ENCODE measurements at places on chromosomes 4 and X.

- no peak for DNase-seq
These were observed 29.6 kb upstream of the NKRF start for GRCh38 chrX:119635799-119636198.

DNA sequence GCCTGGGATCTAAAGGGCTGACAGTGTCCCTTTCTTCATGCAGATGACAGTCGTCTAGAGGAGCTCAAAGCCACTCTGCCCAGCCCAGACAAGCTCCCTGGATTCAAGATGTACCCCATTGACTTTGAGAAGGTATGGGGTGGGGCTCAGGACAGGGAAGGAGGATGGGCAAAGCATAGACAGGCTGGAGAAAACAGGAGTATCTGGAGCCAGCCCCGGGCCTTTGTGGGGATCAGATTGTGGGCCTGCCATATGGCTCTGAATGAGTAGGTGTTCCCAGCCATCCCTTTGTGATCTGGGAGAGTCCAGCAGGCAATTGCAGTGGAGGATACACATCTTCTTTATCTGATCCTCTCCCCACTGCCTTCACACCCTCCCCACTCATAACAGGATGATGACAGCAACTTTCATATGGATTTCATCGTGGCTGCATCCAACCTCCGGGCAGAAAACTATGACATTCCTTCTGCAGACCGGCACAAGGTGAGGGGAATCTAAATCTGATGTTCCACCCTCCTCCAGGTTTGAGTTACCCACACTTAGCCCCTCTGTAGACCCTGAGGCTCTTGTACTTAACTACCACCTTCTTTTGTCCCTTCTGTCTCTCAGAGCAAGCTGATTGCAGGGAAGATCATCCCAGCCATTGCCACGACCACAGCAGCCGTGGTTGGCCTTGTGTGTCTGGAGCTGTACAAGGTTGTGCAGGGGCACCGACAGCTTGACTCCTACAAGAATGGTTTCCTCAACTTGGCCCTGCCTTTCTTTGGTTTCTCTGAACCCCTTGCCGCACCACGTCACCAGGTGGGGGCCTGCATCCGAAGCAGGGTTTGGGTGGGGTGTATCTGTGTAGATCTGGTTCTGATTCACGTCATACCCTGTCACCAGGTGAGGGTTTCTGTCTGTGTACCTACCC, 5.8 kb upstream of the CDK16 start:
- no peak for DNase-seq

DNA sequence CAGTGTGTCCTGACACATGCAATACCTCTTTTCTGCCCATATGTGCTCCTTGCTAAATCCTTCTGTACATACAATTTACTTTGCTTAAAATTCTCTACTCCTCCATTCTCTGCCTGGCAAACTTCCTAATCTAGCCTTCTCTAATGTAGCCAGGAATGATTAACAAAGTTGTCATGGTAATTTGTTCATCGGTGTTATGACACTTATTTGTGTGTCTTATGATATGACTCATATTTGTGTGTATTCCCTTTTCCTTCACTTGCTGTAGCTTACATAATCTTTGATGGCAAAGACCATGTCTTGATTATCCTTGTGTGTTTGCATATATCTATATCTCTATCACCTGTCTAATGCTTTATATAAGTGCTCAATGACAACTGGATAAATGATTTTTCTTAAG, 133.3 kb downstream of the COL25A1 start:
- no peak for DNase-seq

GRCh38 chr4:148786699-148787098, 344.5 kb upstream of the NR3C2 start:
- no peak for DNase-seq

DNA sequence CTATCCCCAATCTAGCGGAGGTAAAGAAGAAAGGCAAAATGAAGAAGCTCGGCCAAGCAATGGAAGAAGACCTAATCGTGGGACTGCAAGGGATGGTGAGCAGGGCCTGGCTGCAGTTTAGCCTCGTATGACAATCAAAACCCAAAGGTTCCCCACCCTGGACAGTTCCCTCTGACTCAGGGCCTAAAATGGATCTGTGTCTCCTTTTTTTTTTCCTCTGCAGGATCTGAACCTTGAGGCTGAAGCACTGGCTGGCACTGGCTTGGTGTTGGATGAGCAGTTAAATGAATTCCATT, 986 bp downstream of the HDAC6 start:
- DNase-seq: no peak

- DNase-seq: no peak
These were observed 37.2 kb downstream of the EDNRA start for GRCh38 chr4:147518086-147518485.

DNA sequence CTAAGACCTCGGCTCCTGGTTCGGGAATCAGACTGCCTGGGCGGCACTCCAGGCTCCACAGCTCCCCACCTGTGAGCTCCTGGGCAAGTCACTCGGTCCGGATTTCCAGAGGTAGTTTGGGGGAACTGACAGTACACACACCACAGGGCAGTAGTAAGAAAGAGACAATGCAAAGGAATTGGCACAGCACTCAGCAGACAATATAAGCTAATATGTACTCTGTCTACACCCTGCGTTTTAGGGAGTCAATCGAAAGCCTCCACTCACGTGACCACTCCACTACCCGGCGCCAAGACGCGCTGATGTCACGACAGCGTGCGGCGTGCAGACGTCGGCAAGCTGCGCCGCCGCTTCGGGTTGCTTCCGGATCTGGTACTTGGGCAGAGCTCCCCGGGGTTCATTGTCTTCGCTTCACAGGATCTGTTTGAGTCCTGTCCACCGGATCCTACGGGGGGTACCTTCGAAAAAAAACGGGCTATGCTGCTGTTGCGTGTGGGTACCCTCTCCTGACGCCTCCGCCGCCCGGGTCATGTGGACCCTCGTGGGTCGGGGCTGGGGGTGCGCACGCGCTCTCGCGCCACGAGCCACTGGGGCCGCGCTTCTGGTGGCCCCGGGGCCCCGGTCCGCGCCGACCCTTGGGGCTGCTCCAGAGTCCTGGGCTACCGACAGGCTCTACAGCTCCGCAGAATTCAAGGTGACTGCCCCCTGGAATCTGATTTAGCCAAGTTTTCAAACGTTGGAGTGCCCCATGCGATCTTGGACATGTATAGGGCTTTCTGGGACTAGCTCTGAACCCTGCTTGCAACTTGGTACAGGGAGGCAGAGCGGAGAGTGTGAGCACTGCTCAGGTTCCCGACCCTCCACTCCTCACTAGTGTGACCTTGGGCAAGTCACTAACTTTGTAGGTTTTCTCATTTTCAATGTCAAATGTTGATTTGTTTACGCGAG, at the start of gene GUF1:
Gene GUF1 (plus strand): TSS at position 327 of the 948 bp plus-strand sequence. CDS start 203 bp downstream, at position 530.
- peak; percentile 89 for DNase-seq

GRCh38 chr4:24583451-24584210, 723 bp downstream of the DHX15 start:
- peak; percentile 60 for DNase-seq

GRCh38 chr4:13544606-13545393, 492 bp upstream of the NKX3-2 start:
- DNase-seq: peak; percentile 44

- no peak for DNase-seq
These were observed 4.0 kb downstream of the TCEAL8 start for GRCh38 chrX:103250977-103251376.

GRCh38 chrX:65607070-65607742, 60.2 kb upstream of the MSN start:
- peak; percentile 21 for DNase-seq

- DNase-seq: no peak
These were observed 628.9 kb downstream of the TLL1 start for GRCh38 chr4:166501941-166502382.

- no peak for DNase-seq
These were observed 1.2 kb downstream of the LINC00632 start for GRCh38 chrX:140710710-140711109.

DNA sequence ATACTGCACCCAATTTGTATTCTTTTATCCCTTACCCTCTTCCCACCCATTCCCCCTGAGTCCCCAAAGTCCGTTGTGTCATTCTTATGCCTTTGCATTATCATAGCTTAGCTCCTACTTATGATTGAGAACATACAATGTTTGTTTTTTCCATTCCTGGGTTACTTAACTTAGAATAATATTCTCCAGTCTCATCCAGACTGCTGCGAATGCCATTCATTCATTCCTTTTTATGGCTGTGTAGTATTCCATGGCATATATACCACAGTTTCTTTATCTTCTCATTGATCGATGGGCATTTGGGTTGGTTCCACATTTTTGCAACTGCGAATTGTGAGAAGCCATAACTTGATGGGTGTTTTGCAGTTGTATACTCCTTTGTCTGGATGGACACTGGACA, 62.8 kb downstream of the FHIP1A start:
- DNase-seq: no peak

DNA sequence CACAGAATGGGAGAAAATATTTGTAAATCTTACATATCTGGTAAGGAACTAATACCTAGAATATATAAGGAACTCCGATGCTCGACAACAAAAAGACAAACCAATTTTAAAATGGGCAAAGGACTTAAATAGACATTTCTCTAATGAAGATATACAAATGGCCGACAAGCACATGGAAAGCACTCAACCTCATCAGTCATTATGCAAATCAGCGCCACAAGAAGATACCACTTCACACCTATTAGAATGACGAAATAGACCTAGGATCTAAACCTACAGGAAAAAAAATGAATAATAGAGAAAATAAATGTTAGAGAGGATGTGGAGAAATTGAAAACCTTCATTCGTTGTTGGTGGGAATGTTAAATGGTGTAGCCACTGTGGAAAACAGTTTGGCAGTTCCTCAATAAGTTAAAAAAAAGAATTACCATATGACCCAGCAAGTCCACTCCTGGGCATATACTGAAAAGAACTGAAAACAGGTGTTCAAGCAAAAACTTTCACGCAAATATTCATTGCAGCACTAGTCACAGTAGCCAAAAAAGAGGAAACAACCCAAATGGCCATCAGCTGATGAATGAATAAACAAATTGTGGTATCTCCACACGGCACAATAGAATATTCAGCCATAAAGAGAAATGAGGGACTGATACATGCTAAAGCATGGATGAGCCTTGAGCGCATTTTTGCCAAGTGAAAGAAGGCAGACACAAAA, 57.3 kb upstream of the WDR19 start:
- DNase-seq: no peak

DNA sequence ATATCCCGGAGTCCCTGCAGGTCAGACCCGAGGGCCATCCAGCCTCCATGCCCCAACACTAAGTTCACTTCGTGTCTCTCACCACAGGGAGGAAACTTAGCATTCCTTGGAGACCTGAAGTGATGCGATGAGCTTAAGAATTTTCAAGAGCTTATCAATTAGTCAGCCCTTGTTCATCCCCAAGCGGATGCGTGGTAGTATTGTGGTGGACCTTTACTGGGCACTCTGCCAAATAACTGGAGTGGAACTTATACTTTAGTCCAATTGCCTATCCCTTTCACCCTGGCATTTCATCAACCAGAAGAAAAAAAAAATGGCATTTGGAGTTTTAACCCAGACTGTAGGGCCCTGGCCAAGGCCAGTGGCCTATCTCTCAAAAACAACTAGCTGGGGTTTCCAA, 137.1 kb downstream of the RELL1 start:
- no peak for DNase-seq

- DNase-seq: no peak
These were observed 117.6 kb upstream of the CBLL2 start for GRCh38 chrX:22155126-22155525.

GRCh38 chrX:150774798-150775568, 81.8 kb downstream of the MTMR1 start:
- DNase-seq: no peak

- no peak for DNase-seq
These were observed 243.1 kb upstream of the GPC4 start for GRCh38 chrX:133658293-133658911.

DNA sequence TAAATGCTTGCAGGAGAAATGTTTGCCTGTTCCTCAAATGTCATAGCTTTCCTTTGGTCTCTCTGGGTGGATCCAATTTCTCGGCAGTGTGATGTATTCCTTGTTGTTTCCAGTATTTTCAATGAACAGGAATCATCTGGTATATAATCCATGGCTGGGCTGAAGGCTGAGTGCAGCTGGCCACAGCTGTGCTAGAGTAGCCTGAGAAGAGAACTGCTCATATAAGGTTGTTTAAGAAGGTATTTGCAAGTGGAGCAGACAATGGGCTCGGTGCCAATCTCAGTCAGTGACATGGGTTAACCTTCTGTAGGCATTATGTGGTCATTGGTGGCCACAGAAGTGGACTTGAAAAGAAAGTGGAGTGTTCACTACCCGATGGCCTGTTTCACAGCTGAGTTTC, 390.3 kb downstream of the SPRY1 start:
- no peak for DNase-seq

DNA sequence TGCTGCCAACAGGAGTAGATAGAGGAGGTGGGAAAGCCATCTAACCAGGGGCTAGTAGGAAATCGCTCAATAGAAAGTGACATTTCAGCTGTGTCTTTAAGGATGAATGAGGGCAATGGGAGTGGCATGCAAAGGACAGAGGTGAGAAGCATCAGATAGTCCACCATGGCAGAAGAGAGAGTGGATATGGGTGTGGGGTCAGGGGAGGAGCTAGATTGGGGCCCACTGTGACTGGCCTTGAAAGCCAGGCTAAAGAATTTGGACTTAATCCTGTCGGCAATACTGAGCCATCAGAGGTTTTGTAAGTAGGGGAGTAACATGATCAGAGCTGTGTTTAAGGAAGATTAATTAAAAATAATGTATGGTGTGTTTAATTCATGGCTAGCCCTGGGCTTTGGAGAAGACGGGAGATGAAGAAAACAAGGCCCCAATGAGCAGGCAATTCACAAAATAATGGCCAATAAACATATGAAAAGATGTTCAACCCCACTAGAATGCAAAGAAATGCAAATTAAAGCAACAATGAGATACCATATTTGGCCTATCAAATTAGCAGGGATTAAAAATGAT, 98.1 kb upstream of the PJA1 start:
- no peak for DNase-seq

DNA sequence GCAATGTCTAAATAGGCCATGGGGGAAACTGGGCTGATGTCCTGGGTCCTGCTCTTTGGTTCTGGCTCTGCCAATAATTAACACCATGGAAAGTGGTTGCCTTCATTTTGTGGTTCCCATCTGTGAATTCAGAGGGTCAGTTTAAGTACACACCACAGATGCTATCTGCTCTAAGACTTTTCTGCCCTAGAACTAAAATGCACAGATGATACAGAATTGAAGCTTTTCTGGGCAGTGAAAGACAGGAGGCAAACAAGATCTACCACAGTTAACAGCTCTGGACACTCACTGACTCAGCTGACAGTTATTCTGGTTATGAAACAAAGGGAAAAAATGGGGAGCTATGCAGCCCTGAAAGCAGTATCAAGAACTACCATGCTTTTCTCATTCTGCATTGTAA, 37.3 kb downstream of the APBB2 start:
- no peak for DNase-seq

DNA sequence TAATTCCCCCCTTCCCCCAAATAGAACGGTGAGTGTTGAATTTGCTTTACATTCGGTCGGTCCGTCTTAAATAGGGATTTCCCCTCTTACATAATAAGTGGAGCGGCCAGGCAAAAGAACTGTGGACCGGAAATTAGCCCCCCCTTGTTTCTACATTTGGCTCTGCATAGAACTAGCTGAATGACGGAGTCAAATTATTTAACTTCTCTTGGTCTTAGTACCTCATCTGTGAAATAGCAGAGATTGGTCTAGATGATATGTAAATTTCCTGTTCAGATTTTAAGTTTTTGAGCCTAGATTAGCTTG, 1.3 kb downstream of the SPATA18 start:
- DNase-seq: no peak
